ENCODE measurements at places on chromosomes 3 and 15.

DNA sequence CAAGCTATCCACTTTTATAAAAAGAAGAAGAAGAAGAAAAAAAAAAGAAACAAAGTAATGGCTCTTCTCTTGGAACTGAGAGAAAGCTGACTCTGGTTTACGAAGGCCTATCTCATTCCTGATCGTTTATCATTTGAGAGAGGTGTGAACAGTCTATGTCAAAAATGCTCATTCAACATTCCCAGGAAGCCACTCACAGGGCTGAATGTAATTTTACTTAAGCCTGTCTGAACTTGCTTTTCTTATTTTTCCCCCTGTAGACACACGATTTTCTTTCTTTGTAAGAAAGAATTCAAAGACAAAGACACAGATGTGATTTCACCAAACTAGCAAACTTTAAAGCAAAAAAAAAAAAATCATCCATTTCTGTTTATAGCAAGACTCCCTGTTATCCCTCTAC lies 805.8 kb downstream of the FHIT start:
- DNase-seq, result no peak

GRCh38 chr15:86362555-86362954 lies 282.9 kb downstream of the AGBL1 start:
- DNase-seq, result no peak

GRCh38 chr3:12557473-12558100 lies 700 bp downstream of the MKRN2 start:
- no peak for DNase-seq

DNA sequence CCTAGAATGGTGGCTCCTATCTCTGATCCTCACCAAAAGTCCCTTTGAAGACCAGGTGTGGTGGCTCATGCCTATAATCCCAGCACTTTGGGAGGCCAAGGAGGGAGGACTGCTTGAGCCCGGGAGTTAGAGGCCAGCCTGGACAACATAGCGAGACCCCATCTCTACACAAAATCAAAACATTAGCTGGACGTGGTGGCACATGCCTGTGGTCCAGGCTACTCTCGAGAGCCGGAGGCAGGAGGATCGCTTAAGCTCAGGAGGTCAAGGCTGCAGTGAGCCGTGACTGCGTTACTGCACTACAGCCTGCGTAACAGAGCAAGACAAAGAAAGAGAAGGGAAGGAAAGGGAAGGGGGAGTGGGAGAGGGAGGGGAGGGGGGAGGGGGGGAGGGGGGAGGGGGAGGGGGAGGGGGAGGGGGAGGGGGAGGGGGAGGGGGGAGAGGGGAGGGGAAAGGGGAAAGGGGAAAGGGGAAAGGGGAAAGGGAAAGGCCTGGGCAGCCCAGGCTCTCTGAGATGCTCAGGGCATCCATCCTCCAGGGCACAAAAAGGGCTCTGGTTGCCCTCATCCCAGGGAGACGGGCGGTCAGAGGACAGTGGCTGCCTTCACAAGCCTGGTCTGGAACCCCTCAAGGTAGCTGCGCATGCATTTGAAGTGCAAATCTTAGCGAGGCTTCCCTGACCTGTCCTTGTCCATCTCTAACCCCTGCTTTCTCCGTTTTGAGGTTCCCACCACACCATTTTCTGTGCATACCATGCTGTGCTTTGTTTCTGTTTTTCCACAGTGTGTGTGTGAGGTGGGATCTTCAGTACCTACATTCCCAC lies 76.1 kb downstream of the LDHAL6B start:
- DNase-seq, result no peak

- no peak for DNase-seq
Observed at GRCh38 chr3:29721789-29722188, 440.9 kb downstream of the RBMS3 start.

DNA sequence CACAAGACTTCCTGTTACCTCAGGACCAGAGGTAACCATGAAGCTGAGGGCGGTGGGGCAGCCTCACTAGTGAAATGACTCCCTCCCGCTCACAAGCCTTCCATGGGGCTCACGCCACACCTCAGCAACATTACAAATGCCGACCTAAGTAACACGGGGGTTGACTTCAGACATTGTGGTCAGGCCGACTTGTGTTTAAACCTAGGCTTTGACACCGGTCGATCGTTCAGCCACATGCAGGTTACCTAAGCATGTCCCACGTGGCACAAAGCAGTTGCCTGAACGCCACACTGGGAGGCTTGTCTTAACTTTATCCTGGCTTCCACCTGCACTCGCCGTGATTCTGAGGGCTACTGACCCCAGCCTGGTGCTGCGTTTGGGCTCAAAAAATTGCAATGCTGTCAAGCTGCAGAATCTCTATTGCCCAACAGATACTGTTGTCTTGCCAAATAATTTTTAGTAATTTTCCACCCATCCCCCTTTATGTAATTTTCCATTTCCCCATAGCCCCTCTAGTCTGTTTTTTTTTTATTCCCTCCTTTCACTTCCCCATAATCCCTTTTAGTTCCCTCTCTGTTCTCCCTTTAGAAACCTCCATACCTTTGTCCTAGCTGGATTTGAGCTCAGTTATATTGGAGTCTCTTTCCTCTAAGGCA lies 158.6 kb upstream of the RGMA start:
- DNase-seq, result no peak

GRCh38 chr3:170296703-170297102 lies 60.8 kb upstream of the SKIL start:
- DNase-seq, result no peak

GRCh38 chr15:60396958-60397771 lies 621 bp downstream of the ANXA2 start:
- DNase-seq, result no peak

DNA sequence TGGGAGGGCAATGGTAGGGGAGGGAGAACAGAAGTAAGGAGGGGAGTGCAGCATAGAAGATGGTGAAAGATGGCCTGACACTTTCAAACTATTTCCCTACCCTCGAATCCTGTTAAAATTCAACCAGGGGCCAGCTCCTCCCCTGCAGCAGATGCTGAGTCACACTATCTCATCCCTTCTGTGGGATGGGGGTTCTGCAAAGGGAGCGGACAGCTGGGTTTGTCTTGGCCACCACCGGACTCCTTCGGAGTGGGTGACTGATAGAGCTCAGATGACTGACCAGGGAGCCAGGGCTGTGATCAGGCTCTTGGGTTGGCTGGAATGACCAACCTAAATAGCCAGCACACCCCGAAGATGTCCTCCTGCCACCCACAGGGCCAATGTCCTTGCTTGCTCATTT lies 33.6 kb upstream of the TMCC1 start:
- no peak for DNase-seq

DNA sequence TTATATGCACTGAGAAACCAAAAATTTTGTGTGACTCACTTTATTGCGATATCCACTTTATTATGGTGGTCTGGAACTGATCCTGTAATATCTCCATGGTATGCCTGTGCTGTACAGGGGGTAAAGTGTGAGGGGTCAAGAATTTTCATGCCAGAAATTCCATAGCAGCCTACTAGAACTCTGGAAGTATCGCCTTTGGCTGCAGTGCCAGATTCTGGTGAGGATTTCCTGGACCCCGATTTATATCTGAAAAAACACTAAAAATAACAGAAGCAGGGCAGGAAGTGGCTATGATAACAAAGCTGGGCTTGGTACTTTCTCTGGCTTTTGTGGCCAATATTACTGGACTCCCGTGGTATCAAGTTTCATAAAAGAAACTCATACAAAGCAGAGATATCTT lies 36.4 kb downstream of the CCDC80 start:
- no peak for DNase-seq

- DNase-seq, result no peak
Observed at GRCh38 chr15:70017801-70018200, 79.9 kb downstream of the TLE3 start.

DNA sequence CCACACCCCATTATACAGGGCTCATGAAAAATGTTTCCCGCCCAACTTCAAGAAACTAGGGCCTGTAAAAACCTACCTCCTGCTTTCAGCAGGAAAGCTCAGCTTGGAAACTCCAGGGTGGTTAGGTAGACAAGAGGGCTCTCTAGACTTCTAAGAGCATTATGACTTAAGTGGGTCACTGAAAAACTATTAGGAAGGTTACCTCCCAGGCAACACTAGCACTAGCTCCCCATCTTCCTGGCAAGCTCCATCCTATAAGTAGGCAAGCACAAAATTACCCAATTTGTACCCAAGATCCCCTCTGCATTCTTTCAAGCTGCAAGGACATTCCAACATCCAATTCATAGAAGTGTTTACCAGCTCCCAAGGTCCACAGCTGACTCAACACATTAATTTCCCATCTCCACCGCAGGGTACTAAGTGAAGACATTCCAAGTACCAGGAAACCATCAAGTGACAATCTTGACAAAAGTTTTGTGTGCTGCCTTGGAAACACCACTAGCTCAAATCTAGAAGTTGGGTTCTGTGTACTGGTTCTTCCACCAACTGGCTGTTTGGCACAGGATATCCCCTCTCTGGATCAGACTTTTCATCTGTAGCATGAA lies 46.9 kb downstream of the WNT5A start:
- DNase-seq, result no peak

DNA sequence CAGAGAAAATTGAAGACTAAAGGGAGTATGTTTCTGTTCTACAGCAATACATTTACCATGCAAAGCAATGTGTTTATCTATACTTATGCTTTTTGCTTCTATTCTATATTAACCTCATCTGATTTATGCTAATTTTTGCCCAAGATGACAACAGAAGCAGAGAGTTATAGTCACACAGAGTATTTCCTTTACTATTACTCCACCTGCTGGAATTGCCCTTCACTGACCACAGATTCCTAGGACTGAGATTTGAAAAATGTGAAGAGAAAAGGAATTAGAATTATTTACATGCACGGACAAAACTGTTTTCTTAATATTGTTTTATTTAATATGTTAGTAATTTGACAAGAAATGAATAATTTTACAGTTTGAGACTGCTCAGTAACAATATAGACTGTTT lies 745.6 kb downstream of the VGLL3 start:
- no peak for DNase-seq

- DNase-seq, result no peak
Observed at GRCh38 chr15:42493679-42494078, 1.8 kb upstream of the SNAP23 start.

- DNase-seq, result no peak
Observed at GRCh38 chr3:182921665-182922355, 58.5 kb downstream of the DCUN1D1 start.

- DNase-seq, result no peak
Observed at GRCh38 chr3:111608383-111608782, 13.2 kb upstream of the ZBED2 start.

- DNase-seq, result no peak
Observed at GRCh38 chr3:148873270-148873927, 8.3 kb downstream of the CPA3 start.

GRCh38 chr3:99962703-99963102 lies 145.0 kb downstream of the CMSS1 start:
- DNase-seq, result no peak

GRCh38 chr3:194315965-194316361 lies 35.2 kb downstream of the CPN2 start:
- DNase-seq, result no peak

- no peak for DNase-seq
Observed at GRCh38 chr3:22846566-22846965, 356.6 kb upstream of the UBE2E2 start.

GRCh38 chr3:83729576-83729975 lies 1229.2 kb upstream of the CADM2 start:
- DNase-seq, result no peak

- DNase-seq, result no peak
Observed at GRCh38 chr15:62469874-62470688, 305.0 kb upstream of the C2CD4B start.

DNA sequence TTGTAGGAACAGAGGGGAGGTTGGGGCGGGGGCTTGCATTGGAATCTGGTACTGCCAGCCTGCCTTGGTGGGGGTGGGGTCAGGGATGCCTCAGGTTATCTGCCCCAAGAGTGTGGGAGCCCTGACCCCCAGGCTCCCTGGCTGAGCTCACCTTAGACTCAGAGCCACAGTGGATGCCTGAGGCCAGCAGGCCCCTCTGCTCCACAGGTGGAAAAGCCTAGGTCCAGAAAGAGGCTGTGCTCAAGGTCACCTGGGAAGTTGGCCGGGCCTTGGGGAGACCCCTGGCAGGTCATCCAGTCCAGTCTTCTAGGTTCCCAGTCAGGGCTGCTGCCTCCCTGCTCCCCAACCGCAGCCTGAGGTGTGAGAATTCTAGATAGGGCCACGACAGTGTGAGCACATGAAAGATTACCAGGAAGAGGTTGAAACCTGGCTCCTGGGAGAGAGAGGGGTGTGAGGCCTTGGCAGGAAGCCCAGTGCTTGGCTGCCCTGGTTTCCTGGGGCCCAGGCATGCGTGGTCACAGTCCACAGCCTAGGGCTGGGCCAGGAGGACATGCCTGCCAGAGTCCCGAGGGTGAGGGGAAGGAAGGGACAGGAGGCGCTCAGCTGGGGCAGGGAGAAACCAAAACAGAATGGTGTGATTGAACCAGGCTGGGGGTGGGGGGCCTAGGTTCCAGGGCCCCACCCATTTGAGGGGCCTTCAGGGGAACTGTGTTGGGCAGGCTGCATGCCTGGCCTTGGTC lies 4.9 kb downstream of the HDAC11 start:
- DNase-seq, result no peak

DNA sequence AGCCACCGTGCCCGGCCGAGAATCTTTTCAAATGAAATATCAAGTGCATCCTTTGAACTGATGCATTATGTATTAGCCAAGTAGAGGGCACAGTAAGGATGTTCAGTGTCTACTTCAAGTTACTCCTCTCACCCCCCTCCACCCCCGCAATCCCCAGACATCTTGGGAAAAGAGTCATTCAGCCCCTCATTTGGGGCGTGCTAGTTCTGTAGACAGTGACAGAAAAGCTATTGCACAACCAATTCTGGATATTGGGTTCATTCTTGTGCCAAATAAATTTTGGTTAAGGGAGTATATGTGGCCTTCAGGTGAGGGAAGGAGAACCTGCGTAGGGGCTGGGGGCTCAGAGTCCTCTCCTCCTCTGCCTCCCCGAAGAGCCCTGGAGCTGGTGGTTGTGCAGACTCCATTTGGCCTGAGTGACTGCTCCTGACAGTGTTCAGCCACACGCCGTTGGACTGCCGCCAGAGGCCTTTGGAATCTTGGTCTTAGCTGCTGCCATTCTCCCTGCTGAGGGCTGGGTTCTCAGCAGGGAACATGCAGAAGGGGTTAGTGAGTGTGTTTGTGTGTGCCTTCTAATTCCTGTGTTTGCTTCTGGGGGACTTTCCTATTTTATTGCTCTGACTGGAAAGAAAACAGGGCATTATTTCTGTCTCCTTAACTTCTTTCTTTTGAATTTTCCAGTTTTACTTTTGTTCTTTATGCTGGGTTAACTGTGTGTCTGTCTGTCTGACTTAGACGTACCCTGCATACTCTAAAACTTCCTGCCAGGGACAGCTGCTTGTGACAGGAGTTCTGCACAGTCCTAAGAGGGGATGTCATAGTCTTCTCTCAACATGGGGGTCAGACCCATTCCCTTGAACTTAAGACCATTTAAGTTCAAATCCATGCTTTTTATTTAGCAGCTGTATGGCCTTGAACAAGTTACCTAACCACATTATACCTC lies 21.0 kb downstream of the RARB start:
- DNase-seq, result peak; percentile 69

GRCh38 chr3:21484057-21484827 lies 266.8 kb downstream of the ZNF385D start:
- DNase-seq, result peak; percentile 18

DNA sequence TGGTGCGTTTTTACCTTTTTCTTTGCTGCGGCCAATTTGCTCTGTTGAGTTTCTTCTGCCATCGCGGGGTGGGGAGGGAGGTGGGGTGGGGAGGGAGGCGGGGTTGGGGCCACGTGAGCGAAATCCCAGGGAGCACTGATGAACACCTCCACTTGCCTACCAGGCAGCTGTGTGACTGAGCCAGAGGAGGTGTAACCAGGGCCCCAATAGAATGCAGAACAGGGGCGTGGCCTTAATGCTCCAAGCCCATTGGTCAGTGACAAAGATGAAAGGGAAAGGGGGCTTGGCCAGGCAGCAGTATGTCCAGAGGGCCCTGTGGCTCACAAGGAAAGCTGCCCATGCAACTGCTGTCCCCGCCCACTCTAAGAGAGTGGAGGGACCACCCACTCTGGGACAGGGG lies 21.4 kb upstream of the OR4F6 start:
- DNase-seq, result no peak

All from NCI-H446 treated with DMSO at 0.1 percent for 48 hours (cell line).